ENCODE measurements at places on chromosomes 3 and 15.

- no peak for DNase-seq
These were observed 23.3 kb downstream of the STAG1 start for GRCh38 chr3:136728918-136729317.

DNA sequence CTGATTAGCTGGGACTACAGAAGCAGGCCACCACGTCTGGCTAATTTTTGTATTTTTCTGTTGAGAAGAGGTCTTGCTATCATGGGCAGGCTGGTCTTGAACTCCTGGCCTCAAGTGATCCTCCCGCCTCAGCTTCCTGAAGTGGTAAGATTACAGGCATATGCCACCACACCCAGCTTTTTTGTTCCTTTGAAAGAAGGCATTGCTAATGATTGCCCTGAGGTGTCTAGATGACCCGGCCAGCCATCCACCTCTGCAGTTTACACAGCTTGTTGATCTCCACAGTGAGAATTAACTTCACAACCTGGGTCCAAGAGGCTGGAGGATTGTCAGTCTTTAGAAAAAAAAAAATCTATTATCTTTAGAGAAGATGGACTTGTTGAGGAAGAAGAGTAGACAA lies 58.7 kb downstream of the SMAD3 start:
- DNase-seq, result no peak

GRCh38 chr3:132055872-132056271 lies 21.1 kb upstream of the CPNE4 start:
- no peak for DNase-seq

DNA sequence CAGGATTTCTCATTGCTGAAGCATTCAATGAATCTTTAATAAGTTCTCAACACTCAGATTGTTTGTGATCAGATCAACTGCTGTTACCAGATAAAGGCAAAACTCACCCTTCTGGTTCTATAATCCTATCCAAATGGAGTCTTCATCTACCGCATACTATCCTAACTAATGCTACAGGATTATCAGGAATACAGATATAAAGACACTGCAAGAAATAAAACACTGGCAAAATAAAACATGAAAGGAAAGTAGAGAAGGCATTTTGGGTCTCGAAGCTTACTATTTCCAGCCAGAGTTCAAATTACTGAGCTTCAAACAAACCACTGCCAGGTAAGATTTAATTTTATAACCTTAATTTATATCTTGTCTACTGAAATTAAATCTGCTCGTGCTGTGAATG lies 524 bp downstream of the CHRM5 start:
- no peak for DNase-seq

DNA sequence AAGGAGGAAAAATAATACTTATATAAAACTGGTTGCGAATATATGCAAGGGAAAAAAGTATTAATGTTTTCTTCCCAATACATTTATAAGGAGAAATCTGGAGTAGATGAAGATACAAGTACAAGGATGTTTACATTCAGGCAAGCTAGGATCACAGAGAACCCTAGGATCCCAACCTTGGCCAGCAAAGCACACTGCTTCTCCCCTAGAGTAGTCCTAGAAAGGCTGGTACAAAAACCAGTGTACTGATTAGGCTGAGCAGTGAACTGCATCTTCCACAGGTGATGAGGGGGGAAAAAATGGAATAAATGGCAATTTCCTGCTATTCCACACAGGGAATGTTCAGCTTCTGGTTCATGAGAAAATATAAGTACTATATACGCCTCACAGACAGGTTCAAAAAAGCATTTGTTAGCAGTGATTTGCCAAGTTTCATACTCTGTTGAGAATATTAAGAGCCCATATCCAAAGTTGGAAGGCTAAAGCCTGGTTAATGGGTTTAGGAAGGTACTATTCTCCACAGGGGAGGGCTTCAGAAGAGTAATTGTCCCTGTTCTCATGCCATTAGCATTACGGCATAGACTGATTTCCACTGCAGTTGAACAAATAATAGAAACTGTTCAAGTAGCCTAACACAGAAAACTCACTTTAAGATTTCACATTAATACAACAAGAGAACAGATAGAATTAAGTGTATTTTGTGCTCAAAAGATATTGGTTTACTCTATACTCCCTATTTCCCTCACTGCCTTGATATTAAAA lies 10.4 kb upstream of the NMB start:
- no peak for DNase-seq

- no peak for DNase-seq
These were observed 53.1 kb downstream of the PAK2 start for GRCh38 chr3:196792771-196793170.

GRCh38 chr3:47871389-47871788 lies 68.5 kb downstream of the DHX30 start:
- DNase-seq, result no peak

GRCh38 chr3:157317895-157318294 lies 118.8 kb upstream of the PTX3 start:
- DNase-seq, result no peak

DNA sequence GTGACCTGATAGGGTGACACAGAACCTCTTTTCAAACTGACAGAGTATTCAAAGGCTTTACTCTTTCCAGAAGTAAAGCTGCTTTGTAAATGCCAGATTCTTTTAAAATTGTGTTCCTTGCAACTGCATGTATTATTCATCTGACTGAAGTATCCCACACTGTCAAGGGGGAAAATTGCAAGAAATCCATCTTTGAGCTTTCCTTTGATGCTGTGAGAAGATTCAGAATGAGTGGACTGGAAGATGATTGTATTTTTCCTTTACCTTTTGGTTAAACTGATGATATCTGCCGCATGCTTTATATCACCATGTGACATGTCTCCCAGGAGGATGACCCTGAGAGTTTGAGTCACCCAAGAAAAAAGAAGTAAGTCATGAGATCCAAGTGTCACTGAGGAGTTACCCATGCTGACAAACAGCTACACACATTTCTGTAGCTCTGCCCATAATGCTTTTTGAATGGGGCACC lies 250.8 kb upstream of the CBLB start:
- no peak for DNase-seq

GRCh38 chr3:186472456-186473008 lies 71.6 kb downstream of the CRYGS start:
- no peak for DNase-seq

DNA sequence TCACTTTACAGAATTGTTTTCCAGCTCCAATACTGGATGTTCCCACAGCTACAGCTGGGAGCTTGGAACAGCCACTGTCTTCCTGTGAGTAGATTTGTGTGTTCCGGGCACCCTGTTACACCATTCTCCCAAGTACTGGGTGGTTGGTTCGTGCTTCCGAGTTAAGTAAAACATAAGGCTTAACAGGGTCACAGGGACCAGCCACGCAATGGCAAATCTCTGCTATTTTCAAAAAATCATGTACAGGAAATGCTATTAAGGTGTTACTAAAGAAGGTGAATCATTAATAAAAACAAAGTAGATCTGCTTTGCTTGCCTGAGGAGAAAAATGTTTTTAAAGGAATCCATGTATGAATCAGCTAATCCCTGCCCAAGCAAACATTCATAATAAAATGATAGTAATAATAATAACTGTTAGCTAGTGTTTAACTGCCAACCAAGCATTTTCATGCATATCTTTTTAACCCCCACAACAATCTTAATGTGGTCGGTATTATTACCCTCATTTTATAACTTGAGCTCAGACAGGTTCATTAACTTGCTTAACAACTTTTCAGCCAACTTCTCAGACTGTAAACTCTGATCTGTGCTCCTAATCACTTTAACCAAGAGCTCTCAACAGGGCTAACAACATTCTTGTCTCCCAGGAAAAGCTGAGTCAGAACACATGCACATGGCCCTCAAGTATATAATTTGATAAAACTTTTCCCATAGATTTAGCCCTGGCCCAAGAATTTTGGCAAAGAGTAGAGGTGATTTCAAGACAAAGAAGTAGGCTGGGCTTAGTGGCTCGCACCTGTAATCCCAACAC lies 2.7 kb upstream of the C2CD4A start:
- DNase-seq, result no peak

DNA sequence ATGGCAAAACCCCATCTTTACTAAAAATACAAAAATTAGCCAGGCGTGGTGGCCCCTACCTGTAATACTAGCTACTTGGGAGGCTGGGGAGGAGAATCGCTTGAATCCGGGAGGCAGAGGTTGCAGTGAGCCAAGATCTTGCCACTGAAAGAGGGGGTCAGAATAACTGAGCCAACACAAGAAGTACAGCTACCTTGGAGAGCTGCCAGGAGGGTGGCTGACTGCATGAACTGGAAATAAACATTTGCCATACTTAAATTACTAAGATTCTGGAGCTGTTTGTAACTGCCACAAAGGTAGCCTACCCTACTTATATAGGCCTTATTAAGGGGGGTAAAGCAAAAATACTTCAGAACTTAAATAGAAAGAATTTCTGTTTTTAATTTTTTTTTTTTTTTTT lies 15.4 kb upstream of the PIK3CB start:
- no peak for DNase-seq

DNA sequence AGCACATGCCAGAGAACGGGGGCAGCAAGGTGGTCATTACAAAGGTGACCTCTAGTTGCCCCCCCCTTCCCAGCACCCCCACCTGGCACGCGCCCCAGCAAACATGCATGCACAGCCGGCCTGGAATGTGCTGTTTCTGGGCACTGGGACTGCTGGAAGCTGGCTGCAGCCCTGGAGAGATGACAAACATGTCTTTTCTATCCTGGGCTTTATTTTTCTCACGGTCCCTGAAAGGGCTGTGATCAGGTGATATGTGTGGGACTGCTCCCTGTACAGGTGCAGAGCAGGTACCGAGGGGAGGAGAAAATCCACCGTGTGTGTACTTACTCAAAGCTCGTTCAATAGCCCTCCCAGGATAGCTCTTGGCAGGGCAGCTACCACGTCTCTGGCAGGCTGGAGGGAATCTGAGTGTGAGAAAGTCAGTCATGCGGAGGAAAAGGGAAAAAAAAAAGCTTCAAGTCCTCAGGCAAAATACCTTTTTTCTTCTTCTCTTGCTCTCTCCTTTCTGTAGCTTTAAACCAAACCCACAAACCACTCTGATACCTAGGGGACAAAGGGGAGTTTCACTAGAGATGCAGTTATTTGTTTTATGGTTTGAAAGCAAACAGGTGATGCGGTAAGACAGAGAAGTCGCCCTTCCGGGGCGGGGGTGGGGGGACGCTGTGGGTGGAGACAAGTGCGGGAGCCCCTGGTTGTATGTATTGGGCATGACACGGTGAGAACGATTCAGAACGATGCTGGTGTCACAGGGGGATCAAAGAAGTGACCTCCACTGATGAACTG lies 5.0 kb upstream of the HES1 start:
- DNase-seq, result no peak

- no peak for DNase-seq
These were observed 60.4 kb upstream of the RBM5 start for GRCh38 chr3:50028346-50028745.

DNA sequence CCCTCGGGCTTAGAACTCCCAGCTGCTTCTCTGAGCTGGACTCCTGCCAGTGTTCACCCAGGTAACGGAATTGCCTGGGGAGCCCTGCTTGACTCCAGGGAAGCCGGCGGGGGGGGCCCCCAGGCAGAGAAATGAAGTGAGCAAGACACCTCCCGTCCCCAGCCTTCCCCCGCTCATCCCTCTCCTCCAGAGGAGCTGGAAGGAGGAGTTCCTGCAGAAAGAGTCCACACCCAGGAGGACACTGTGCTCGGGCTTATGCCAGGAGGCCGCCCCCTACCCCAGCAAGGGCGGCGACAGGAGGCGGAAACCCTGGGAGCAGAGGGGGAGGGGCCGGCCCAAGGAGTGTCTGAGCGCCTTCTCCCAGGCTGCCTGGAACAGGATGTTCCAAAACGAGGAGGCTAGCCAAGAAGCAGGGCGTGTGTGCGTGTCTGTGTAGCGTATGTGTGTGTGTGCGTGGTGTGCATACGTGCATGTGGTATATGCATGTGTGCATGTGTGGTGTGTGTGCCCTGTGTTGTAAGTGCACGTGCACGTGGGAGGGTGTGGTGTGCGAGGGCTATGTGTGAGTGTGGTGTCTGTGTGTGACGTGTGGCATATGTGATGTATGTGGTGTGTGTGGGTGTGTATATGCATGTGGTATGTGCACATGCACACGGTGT lies 511.3 kb downstream of the SHQ1 start:
- no peak for DNase-seq

DNA sequence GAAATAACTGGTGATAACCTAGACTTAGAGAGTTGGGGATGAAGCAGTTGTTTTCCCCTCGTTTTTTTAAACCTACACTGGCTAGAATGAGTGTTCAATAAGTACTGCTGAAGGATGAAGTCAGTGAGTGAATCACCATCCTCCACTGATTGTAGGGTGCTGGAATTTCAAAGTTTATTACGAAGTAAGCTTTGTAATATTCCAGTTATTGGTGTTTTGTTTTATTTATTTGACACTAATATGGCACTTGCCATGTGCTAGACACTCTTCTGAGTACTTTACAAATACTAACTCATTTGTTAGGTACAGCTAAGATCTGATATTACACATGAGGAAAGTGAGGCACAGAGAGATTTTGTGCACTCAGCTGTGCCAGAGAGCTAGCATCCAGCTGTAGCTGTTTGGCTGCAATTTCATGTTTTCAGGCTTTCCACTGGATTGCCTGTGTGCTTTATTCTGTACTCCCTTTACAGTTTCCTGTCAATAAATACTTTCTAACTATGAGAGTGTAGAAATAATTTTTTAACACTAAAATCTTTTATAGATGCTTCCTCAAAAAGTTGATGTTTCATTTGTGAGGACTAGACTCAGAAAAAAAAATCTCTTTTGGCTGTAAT lies 5.8 kb downstream of the MAP2K5 start:
- DNase-seq, result no peak
